ENCODE measurements at places on chromosomes 2 and 18.

- no peak for DNase-seq
These were observed 525 bp upstream of the MAL start for GRCh38 chr2:95024960-95025405.

- DNase-seq: no peak
These were observed 640.2 kb downstream of the TSN start for GRCh38 chr2:122395687-122396086.

GRCh38 chr2:150182566-150183235 is 304.8 kb downstream of the RND3 start:
- no peak for DNase-seq

DNA sequence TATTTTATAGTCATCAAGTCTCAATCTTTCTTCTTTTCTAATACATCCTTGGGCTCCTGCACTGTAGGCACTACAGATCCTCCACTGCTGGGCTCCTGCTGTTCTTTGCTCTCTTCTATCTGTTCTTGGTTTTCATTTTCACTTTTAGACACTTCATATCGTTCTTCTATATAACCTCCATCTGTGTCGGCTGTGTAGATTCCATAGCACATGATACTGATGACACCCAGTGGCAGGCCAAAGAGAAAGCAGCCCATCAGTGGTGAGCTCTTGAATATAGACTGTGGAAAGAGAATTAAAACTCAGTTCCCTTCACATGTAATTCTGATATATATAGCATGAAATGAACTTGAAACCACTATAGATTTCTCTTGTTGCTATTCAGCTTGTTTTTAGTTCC is 38.0 kb downstream of the TMX3 start:
- no peak for DNase-seq

GRCh38 chr2:231679908-231680284 is 28.4 kb upstream of the PTMA start:
- no peak for DNase-seq

All from activated CD4-positive, alpha-beta T cell treated with anti-CD3 and anti-CD28 coated beads for 1 hour (primary cell).